ENCODE measurements at places on chromosomes 16 and 17.

- DNase-seq, result no peak
Measured at GRCh38 chr16:52141871-52142270, 405.1 kb downstream of the TOX3 start.

DNA sequence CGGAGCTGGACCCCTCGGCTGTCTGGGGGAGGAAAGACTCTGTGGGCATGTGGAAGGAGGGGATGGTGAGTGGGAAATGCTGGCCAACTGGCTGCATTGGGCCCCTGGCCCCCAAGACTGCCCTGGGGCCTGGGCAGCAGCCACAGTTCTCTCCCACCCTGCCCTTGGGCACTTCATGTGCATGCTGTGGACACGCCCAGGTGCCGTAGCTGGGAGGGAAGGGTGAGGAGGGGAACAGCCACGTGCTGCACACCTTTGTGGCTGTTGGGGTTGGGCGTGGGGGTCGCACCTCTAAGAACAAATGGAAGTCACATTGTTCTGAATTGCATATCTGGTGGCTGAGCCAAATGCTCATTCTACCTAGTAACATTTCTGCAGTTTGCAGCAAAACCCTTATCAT is 11.9 kb upstream of the ZNHIT3 start:
- DNase-seq, result no peak

DNA sequence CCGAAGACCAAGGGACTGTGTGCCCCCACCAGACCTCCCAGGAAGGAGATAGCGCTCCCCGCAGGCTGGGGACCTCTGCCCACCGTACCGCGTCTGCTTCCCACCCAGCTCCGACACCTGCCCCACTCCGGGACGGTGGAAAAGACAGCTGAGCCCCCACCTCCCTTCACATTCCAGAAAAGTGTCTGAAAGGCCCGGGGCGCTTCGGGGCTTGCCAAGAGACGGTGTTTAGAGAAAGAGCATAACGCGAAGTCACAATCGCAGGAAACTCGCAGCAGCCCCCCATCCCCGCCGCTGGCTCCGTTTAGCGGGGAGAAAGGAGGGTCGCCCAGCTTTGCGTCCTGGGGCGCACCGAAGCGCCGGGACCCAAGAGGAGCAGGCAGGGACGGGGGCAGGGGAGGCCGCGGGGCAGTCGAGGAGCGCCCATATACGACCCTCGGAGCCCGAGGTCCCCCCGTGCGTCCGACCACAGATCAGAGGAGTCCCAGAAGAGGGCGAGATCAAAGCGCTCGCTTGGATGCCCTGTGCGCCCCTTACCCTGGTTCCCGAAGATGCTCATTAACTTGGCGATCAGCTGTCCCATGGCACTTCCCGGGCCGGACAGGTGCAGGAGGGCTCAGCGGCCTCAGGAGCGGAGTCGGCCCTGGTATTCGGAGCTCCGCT is 652 bp downstream of the ARL5C start:
- no peak for DNase-seq

GRCh38 chr16:74455619-74456289 is 34.5 kb upstream of the CLEC18B start:
- DNase-seq, result no peak

- no peak for DNase-seq
Measured at GRCh38 chr16:54053891-54054820, 232.4 kb downstream of the IRX3 start.

GRCh38 chr16:8565498-8565897 is 24.8 kb downstream of the TMEM114 start:
- no peak for DNase-seq

- DNase-seq, result no peak
Measured at GRCh38 chr17:49931416-49932137, 37.4 kb upstream of the DLX4 start.

DNA sequence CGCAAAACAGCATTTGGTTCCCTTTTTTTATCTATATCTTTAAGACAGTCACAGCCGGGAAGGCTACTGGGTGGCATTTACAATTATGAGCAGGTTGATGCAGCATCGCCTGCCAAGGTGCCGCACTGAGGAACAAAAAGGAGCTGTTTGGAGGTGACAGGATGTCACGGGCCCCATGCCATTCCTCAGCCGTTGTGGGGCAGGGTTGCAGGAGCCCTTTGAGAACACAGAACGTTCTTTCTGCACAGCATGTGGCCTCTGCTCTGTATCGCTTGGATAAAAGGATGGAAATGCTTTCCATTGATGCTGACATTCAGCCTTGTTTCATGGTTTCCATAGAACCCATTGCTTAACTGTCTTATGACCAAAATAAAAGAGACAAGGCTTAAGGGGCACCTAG is 141.9 kb upstream of the CDH5 start:
- DNase-seq, result no peak

- no peak for DNase-seq
Measured at GRCh38 chr16:1281517-1281916, 25.6 kb downstream of the TPSD1 start.

GRCh38 chr17:59668816-59669215 is 38.4 kb downstream of the PTRH2 start:
- DNase-seq, result no peak

- DNase-seq, result no peak
Measured at GRCh38 chr17:83146347-83146746, 66.9 kb downstream of the METRNL start.

- DNase-seq, result no peak
Measured at GRCh38 chr17:35750526-35751395, 2.3 kb downstream of the GAS2L2 start.

GRCh38 chr16:70597135-70597835 is 49.1 kb upstream of the IL34 start:
- DNase-seq, result no peak

GRCh38 chr17:33451221-33451620 is 158.1 kb upstream of the ASIC2 start:
- no peak for DNase-seq

DNA sequence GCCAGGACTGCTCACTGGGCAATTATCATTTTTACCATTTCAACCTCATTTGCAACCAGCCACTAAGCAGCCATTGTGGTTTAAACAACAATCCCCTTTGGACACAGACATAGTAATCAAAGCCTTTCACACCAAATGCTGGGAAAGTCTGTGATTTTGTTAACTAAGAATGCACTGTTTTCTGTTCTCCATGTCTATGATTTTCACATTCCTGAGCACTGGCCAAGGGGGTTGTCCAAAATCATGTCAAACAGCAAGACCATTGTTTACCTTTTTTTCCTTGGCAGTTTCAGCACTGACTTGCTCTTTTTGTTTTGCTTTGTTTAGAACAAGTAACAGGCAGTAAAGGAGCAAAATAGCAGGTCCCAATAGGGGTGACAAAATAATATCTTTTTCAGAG is 106.3 kb upstream of the SIAH1 start:
- DNase-seq, result no peak

DNA sequence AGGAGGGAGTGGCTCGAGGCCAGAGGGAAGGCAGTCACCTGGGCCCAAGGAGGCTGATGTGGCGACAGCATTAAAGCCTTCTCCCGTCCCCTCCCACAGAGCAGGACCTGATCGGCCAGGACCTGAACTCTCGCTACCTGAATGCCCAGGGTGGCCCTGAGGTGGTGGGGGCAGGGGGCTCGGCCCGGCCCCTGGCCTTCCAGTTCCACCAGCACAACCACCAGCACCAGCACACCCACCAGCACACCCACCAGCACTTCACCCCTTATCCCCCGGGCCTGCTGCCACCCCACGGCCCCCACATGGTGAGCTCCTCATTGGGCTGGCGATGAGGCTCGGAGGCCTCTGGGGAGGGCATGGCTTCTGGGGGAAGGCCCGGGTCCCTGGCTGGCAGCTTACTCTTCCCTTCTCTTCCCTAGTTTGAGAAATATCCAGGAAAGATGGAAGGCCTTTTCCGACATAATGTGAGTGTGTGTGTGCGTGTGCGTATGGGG is 6.4 kb downstream of the FBRS start:
- DNase-seq, result no peak

DNA sequence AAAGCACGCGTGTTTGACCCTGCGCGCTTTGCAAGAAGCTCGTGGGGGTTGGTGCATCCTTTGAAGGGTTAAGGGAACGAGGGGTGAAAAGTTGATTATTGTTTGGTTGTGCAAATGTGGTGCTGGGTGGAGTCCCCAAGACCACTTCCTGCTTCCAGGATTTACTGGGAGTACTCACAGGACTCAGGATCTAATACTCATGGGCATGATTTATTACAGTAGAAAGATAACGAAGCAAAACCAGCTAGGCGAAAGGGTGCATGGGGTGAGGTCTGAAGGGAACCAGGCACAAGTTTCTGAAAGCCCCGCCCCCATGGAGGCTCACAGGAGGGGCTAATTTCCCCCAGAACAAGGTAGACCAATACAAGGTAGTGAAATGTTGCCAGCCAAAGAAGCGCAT is 58.8 kb downstream of the RPTOR start:
- DNase-seq, result no peak

DNA sequence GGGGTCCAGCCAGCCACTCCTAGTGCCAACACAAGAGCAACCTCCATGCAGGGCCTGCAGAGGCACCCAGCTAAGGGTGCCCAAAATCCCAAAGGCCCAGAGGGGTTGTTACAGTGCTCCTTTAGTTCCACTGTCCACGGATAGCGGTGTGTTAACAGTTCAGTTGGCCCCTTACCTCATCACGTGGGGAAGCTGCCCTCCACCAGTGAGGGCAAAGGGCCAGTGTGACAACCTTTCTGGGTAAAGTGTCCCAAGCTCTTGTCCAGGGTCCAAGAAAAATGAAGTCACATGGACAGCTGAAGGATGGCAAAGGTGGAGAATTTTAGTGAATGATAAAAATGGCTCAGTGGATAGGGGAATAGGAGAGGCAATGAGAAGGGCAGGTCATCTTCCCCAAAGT is 8.7 kb upstream of the MKS1 start:
- no peak for DNase-seq

DNA sequence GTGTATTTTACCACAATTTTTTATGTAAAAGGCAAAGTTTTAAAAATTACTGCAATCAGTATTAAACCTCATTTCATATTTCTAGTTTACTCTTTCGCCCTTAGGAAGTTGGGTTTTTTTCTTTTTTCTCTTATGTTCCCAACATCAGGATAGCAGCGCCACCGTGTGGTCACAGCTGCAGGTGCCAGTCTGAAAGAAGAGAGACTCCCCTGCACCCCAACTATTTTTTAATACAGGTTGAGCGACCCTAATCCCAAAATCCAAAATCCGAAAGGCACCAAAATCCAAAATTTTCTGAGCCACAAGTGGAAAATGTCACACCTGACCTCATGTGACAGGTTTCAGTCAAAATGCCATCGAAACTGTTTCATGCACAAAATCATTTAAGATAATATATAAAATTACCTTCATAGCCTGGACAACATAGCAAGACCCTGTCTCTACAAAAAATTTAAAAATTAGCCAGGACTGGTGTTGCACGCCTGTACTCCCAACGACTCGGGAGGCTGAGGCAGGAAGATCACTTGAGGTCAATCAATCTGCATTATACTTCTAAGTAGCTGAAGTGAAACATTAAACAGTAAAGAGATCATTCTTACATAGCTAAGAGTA is 21.8 kb upstream of the ASGR2 start:
- peak; percentile 89 for DNase-seq

GRCh38 chr17:59328601-59329000 is 2.9 kb upstream of the YPEL2 start:
- no peak for DNase-seq

DNA sequence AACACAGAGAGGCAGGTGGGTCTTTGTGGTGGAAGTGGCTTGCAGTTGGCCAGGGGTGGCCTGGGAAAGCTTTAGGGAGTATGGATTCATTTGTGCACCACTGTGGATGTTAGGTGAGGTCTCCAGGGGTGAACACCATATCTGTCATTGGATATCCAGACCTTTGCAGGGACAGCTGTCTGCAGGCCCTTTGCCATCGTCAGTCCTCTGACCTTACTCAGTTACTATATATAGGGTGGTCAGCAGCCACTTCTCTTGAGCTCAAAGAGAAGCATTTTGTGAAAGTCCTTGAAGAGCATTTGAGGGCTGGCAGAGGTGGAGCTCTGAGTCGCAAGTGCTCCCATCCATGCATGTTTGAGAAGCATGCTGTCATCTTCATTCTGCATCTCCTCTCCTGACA is 40.4 kb downstream of the TMEM11 start:
- no peak for DNase-seq

- DNase-seq, result no peak
Measured at GRCh38 chr16:79532785-79533184, 67.8 kb downstream of the MAF start.

DNA sequence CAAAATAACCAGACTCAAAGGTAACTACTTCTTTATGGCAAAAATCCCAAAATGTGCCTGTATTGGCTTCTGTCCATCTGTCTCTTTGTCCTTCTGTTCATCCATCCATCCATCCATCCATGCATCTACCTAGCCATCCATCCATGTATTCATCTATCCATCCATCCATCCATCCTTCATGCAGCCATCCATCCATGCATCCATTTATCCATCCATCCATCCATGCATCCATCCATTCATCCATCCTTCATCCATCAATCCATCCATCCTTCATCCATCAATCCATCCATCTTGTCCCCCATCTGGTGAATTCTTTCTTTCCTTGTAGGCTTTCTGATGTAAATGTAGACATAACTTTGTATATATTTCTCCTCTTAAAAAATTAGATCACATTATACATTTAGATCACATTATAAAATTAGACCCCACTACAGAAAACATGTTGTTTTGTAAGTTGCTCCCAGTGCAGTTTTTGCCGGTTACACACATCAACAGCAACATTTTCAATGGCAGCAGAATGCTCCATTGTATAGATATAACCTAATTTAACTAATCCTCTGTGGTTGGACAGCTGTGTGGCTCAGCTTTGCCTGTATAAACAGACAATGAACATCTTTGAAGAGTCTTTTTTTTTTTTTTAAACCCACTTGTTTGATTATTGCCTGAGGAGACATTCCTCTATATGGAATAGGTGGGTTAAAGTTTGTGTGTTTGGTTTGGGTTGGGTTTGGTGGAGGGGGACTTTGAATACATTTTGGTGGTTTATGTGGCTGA is 72.0 kb downstream of the MSI2 start:
- DNase-seq, result no peak

DNA sequence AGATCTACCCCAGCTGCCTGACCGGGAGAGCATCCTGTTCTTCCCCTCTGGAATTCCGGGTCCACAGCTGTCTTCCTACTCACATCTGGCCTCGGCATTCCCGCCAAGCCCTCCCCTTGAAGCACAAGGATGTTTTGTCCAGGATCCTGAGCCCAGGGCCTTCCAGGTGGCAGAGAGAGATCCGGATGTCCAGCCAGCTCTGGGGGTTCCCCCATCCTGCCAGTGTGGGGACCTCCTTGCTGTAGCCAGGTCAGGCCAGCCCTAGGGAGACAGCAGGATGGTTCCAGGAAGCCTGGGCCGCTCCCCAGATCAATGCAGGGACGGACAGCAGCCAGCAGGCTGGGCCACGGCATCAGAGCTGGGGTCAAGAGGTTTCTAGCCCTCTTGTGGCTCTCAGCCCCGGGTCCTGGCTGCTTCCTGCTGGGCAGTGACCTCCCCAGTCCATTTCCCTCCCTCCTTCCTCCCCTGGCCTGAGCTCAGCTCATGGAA is 55.3 kb downstream of the SOCS3 start:
- DNase-seq, result peak; percentile 75

DNA sequence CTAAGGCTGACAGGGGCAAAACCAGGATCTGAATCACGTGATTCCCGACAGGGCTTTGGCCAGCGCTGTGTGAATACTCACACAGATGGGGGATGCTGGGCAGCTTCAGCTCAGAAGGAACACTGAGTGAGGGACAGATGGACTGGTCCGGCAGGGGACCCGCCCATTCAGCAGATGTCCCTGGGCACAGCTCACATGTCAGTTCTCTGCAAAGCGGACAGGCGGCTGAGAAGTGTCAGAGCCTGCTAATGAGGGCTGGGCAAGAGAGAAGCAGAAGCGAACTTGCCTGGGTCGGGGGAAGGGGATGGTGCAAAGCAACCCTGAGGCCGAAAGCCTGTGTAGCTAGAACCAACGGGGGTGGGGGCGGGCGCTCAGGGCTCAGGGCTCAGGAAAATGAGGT is 11.9 kb upstream of the GLIS2 start:
- DNase-seq, result no peak

Data from Right ventricle myocardium superior (tissue), 1 donor.